Midbrain (tissue), 1 donor: ENCODE measurements at places on chromosomes 16 and 17.

GRCh38 chr17:63635290-63635689, 13.1 kb downstream of the MAP3K3 start:
- no peak for DNase-seq

GRCh38 chr16:52861614-52862022, 191.1 kb downstream of the CHD9NB start:
- DNase-seq = peak; percentile 15

DNA sequence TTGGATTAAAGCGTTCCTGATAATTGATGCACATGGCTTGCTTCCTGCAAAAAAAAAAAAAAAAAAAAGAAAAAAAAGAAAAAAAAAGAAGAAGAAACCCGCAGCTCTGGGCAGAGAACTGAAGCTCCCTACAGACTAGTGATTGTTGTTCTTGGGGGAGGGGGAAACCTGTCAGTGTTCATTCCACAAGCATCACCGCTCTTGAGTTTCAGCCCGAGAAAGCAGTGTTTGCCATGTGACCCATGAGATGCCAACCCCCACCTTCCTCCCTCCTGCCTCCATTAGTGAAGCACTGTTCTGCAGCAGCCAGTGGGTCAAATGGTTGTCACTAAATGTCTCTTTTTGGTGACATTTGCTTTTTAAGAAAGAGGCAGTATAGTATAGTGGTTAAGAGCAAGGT, 1.7 kb downstream of the USP43 start:
- no peak for DNase-seq

- no peak for DNase-seq
Measured at GRCh38 chr17:45005700-45006099, 37.6 kb upstream of the C1QL1 start.

- DNase-seq = no peak
Measured at GRCh38 chr17:32656886-32657285, 170.1 kb downstream of the CDK5R1 start.

GRCh38 chr16:85517154-85517553, 96.0 kb upstream of the GSE1 start:
- no peak for DNase-seq

DNA sequence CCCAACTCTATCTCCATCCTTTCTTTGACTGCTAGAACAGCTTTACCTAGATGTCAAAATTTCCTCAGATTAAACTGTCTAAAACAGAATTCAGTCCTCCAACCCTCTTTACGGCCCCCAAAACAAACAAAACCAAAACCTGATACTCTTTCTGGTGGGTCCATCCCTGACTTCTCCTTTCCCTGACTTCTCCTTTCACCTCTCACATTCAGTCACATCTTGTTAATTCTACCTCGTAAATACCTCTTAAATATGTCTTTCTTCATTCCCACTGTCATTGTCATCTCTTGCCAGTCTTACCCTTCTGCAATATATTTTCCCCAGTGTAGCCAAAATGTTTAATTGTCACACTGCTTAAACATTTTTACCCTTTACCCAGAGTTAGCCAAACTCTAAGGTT, 4.6 kb downstream of the PPM1E start:
- no peak for DNase-seq

GRCh38 chr16:56488035-56488434, 31.8 kb downstream of the BBS2 start:
- DNase-seq = peak; percentile 75

DNA sequence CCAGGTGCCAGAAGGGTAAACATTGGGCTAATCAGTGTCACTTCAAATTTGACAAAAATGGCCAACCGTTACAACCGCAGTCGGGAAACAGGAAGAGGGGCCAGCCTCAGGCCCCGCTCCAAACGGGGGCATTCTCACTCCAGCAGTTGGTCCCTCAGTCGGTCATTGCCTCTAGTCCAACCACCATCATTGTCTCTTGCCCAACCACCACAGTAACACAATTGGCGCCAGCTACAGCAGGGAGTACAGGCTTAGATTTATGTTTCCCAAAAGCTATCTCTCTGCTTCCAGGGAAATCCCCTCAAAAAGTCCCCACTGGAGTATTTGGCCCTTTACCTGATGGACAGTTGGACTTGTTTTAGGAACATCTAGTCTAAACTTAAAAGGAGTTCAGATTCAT, 20.3 kb downstream of the ALOX15B start:
- DNase-seq = no peak

DNA sequence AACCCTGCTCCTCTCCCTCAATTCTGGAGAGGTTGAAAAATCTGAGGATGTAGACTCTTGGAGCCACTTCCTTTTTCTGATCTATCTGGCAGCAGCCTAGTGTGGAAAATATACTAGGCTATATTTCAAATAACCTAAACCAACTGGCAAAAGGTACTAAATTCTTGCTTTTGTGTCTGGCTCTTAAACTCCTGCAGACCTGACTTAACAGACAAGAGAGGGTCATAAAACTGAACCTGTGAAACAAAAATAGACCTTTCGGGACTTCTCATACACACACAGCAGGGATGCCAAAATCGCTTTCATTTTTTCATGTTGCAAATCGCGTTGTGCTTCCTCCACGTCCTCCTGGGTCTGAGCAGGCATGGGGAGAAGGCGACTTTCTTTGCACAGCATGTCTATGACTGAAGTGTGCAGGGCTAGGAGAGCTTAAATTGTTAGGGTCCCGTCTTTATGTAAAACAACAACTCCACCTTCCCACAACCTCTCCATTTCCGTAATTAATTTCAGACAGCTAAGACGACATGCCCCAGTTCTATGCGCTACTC, 520.7 kb upstream of the PSMD7 start:
- DNase-seq = no peak

DNA sequence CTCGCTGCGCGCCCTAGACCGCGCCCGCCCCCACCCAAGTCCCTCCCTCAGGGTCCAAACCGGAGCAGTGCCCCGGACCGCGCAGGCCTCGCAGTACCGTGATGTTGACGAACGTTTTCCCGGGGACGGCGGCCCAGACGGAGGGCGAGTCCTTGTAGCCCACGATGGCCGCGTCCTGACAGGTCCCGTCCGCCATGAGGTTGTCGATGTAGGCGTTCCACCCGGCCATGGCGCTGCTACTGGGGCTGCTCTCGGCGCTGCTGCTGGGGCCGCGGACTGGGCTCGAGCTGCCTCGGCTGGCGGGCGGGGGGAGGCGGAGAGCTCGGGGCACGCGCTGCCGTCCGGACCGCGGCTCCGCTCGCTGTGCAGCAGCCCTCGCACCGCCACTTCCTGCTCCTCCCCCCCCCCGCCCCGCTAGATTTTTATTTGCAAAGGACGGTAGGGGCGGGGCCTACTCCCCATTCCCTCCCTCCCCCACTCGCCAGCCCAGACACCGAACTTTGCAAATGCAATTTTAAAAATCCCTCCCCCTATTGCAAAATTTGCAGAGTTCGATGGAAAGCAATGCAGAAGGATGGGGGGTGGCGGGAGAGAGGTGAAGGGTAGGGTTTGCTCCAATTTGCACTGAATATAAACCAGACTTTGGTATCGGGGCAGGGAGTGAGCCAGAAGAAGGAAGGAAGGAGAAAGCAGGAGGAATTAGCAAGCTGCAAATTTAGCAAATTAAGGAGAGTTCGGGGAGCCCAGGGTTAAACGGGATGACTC, at the start of gene PFN1:
Gene PFN1, minus strand, starts transcription at position 365 of the 765 bp plus-strand sequence. Its CDS starts 136 bp downstream, at position 229.
- DNase-seq = peak; percentile 83

- no peak for DNase-seq
Measured at GRCh38 chr16:50946606-50947005, 204.5 kb downstream of the SALL1 start.

DNA sequence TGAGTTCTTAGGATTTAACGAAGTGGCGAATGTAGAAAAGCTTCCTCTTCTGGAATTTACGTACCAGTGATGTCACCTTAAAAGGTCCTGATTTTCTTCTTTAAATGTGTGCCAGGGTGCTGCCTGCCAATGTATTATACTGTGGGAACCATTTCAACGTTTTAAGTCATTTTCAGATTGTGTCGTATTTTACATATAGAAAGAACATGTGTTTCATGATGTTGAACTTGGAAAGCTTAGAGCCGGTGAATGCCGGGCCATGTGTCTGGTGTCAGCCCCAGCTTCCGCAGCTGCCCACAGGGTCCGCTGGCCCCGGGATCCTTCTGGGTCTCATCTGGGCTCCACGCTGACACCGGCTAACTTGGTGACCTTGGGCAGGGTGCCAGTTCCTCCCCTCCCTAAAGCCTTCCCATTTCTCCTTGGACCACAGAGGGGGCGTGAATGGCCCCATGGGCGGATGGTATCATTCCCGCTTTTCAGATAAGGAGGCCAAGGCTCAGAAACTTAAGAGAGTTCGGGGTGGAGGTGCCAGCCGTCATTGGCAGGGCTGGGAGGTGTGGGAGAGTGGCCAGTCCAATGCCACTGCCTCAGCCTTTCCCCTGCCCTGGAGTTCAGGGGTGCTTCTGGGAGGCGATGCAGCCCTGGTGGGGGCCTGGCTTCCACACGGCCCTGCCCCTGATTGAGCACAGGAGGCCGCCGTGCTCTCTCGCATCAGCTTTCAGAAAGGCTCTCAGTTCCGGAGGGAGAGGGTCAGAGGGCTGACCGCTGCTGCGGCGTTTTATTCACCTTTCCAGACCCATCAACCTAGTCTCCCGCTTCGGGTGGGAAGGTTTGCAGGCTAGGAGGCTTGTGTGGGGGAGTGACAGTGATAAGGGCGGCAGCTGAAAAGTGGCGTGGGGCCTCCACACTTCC, 68.8 kb upstream of the CIBAR2 start:
- DNase-seq = no peak
